ENCODE measurements at places on chromosomes 6 and 20.

GRCh38 chr20:51339721-51340450, 202.6 kb downstream of the NFATC2 start:
- no peak for DNase-seq

- no peak for DNase-seq
Measured at GRCh38 chr6:84197708-84198107, 29.7 kb downstream of the CEP162 start.

DNA sequence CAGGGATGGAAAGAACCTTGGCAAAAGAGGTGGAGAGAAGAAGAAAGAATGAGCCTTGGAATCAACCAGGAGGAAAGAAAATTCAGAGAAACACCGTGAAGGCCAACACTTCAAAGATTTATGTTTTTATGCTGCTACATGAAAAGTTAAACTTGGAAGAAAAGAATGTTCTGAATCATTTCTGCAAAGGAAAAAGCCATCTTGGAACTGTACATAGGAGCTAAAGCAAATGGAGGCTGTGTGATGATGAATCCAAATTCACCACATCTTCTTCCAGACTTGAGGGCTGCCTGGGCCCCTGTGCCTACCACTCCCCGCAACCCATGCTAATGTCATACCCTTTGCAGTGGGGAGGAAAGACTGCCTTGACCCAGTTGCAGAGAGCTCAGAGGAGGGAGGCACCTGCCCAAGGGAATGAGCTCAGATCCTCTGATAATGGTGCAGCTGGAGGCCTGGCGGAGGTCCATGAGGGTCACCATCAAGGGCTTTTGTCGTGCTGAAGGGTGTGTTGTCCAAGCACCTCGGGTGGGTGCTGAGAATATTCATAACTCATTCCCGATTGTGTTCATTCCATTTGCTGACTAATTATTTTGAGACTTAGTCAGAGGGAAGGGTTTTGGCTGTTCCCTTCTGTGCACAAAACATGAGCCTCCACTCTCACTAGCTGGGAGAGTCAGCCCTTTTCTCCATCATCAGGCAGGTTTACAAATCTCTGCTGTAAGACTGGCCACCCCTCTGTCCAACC, 245.8 kb upstream of the JAG1 start:
- no peak for DNase-seq

GRCh38 chr6:156402628-156403027, 374.6 kb upstream of the ARID1B start:
- no peak for DNase-seq

GRCh38 chr6:53322188-53323029, 26.3 kb downstream of the ELOVL5 start:
- DNase-seq, result no peak

DNA sequence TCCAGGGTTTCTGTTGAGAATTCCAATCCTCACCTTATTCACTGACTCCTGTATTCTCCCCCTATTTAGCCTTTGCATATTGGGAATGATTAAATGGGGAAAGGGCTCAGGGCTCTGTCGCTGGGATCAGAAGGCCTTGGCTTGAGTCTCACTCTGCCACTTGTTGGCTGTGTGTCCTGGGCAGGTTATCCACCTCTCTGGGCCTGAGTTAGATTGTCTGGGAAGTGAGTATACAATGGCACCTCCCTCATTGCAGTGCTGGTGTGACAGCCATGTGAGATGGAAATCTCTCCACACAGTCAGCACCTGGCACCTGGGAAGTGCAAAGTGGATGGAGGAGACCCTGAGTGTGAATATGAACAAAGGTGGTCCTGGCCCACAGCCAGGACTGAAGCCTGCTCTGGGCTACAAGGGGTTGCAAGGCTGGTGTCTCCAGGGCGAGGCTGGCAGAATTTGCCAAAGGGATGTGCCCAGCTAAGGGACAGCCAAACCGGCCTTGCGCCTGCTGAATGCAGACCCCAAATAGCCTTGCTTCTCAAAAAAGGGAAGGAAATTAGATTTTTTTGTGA, 200.0 kb upstream of the PMEPA1 start:
- DNase-seq, result no peak

Data from mucosa of gallbladder (tissue), 1 donor.